ENCODE measurements at places on chromosomes 6 and 20.

DNA sequence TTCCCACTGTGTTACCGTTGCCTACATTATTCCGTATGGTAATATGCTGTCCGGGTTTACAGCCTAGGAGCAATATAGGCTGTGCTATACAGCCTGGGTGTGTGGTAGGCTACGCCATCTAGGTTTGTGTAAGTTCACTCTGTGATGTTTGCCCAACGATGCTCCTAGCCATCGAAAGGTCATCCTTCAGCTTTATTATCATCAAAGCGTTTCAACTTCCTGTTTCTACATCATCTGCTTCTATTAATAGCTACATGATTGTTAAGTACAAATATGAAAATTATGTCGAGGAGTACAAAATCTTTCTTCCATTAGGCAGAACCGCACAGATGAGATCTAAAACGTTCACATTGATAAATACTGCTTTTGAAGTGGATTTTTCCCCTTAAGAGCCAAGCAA lies 69.9 kb downstream of the PPP1R14C start:
- no peak for DNase-seq

DNA sequence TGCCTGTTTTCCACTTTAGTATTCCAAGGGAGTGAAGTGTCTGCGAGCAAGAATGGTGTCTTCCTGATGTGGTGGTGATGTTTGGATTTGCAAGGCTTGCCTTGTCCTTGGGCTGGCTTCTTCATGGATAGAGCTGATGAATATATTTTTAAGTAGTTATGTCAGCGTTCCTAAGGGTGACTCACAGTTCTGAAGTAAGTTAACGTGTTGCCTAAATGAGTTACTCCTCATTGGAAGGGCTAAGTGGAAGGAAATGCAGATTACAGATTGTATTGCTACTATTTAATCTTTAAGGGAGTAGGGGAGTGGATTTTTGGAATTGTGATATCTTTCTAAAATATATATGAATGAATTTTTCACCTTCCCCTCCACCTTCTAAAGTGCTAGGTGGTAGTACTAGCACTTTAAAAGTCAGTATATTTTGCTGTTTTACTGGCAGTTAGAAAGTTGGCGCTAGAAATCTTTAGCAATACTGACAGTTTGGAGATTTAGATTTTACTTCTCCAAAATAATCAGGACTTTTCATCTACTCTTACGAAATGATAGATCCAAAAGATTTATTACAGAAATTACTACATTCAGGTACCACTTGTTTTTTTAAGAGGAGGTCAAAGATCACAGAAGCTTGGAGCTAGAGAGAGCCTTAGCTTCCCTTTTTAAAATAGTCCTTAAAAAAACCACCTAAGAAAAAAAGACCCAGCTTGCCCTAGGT lies 197.4 kb downstream of the JARID2 start:
- no peak for DNase-seq

- DNase-seq = no peak
These were observed 88.5 kb downstream of the POPDC3 start for GRCh38 chr6:105091140-105091829.

DNA sequence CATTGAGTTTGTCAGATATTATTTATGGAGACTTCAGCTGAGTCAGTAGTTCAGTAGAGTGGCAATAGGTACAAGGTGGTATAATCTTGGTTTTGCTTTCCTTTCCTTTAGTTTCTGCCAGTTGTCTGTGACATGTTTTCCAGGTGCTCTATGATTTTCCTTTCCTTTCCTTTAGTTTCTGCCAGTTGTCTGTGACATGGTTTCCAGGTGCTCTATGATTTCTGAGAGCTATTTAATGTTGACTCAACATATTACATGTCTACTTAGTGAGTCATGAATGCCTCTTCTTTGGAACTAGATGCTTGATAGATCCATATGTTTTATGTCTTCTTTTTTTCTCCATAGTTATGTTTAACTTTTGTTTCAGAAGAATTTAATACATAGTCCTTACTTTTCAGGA lies 186.4 kb upstream of the DEFB112 start:
- no peak for DNase-seq

DNA sequence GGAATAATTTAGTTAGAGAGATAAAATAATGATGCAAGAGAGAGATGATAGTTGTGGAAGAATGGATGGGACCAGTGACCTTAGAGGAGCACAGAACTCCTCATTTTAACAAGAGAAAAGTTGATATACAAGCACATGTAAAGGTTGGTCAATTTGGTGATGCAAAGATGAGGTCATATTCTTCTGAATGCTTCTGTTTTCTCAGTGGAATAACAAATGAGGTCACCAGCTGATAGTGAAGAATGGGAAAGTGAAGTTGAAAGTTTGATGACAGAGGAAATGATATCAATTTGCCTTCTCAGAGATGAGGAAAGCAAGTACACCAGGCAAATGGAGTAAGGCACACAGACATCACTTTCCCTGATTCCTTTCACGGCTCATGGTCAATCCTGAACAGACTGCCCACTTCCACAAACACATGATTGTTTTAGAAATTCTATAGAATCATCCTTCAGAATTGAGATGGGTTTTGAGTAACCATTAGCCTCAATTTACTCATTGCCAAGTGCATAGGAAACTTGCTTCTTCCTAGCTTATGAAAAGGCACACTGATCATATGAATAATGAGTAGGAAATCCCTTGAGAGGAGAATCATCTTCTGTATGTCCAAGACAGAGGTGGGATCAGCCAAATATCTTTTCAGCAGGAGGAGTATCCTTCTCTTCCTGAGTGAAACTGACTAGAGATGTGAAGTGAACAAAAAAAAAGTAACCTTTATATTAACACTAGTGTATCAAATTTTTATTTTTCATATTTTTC lies 82.4 kb upstream of the TCF21 start:
- no peak for DNase-seq

GRCh38 chr20:51560550-51561307 lies 18.2 kb upstream of the NFATC2 start:
- no peak for DNase-seq

DNA sequence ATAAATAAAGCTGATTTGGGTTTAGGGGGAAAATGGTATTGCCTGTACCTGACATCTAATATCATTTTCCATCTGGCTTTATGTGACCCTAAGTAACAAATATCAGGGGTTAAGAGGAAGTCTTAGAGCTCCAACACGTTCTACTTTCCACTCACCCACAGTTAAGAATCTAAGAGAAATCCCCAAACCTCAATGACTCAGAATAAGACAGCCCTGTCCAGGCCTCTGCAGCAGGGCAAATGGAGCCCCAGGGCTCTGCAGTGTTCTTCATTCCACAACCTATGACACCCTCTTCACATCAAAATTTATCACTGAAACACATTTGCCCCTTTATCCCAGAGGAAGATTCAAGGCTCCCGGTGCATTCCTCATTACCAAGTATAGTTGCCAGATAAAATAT lies 20.3 kb upstream of the TENT5A start:
- no peak for DNase-seq

DNA sequence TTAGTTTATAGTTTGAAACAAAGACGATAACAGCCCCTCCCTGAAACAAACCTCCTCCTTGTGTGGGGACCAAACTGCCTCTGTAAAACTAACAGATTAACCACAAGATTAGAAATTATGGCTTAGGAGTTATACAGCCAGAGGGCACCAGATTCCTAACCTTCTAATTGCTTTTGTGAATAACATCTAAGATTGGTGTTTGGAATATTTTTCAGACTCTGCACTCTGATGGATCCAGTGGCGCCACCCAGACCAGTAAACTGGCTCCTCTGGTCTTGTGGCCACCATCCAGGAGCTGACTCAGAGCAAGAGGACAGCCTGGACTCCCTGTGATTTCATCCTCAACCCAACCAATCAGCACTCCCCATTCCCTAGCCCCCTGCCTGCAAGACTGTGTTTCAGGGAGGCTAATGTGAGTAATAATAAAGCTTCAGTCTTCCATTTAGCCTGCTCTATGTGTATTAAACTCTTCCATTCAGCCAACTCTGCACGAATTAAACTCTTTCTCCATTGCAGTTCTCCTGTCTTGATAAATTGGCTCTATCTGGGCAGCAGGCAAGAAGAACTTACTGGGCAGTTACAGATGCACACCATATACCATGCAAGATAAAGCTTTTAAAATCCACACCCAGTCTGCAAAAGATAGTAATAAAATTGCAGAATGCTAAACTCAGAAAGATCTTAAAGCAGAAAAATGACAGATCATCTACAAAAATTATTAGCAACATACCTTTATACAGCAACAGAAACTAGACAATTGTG lies 58.5 kb upstream of the SLC22A16 start:
- DNase-seq = no peak

GRCh38 chr6:85579581-85579980 lies 14.1 kb downstream of the SNX14 start:
- DNase-seq = no peak

- DNase-seq = no peak
These were observed 529.6 kb upstream of the RNF217 start for GRCh38 chr6:124432620-124433019.

DNA sequence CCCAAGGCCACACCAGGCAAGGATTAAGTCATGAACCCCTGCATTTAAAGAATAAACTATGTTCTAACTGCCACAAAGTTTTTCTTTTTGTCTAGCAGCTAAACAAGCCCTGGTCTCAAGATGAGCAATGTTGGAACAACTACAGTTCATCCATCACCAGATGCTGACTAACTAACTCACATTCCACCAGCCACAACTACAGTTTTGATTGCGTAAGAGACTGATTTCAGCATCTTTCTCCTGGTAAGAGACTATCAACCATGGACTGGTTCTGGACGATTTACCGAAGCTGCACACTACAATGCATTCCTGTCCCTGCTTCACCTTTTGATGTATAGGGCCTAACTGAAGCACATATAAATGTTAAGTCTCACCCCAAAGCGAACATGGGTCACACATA lies 43.0 kb downstream of the F13A1 start:
- DNase-seq = no peak

GRCh38 chr6:13924949-13925881 lies at the start of gene RNF182:
TSS of gene RNF182 (plus strand) at chr6:13924952. CDS start at chr6:13977120, 52,168 bp downstream.
- no peak for DNase-seq

DNA sequence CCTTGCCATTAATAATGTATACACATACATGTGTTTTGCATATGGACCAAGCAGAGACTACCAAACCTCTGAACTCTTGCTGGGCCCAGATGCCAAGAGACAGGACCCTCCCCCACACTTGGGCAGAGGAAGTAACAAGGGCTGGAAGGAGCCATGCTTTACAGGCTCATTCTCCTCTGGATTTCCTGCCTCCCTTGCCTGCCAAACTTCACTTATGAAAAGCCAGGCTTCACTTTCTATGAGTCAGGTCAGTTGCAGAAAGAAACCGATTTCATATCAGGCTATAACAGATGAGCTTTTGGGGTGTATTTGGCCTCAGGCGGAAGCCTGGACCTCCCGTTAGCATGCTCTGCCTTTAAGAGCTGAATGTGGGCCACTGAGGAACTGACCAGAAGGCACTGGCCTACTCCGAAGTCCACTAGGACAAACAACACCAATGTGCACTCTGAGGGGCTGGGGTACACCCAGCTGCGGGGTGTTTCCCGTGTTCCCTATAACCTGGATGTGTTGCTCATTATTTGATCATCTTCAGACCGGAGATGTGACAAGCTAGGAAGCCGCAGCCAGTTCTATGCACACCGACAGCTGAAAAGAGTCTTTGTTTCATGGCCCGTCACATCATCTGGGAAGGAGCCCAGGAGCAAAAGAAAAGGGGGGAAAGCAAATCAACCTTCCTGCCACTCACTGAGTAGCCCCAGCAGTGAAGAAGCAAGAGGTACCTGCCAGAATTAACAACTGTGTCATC lies 28.5 kb downstream of the HAO1 start:
- DNase-seq = no peak

DNA sequence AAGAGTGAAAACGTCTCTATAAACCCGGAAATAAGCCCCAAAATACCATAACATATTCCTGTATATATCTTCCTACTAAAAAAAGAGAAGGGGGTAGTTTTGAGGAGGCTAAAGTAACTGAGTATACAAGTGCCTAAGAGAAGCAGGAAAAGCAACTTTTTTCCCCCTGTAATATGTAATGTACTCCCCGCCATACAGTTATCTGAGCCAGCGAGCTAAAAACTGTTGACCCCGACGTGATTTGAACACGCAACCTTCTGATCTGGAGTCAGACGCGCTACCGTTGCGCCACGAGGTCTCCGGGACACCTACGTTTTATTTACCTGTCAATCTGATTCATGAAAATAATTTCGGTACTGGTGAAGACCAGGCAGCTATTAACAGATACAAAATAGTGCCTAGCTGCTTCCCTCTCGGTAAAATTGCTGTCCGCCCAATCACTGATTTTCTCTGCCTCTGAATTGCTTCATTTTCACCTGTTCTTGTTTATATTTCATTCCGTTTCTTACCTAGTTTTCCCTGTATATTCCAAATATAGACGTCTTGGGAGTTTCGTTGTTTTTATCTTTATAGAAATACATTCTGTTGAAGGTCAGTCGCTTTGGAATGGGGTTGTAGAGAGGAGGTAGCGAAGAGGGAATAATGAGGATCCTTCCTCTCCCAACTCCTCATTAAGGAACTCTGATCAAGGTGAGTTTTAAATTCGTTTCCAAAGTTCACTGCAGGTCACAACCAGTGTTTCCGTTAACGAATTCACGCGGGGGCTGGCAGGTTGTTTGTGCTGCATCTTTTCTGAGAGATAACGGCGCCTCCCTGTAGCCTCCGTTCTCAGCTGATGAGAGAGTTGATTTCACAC lies 33.6 kb upstream of the BTN3A2 start:
- no peak for DNase-seq

DNA sequence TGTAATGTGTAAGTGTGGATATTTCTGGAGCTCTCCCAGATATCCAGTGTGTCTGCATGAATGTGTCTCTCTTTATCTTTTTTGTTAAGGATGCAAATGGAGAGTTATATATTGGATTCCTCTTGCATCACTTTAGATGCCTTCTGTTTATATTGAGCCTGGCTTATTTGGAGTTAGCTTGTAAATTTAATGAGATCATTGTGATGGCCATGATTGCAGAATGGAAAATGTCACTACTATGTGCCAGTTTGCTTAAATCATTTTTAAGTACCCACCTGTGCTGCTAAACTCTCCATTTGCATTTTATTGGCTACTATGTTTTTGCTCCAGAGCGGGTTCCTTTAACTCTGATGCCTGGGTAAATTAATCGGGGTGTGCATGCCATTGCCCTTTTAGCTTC lies 334.8 kb downstream of the UTRN start:
- no peak for DNase-seq

GRCh38 chr6:17584241-17584803 lies 15.8 kb upstream of the FAM8A1 start:
- peak; percentile 30 for DNase-seq

DNA sequence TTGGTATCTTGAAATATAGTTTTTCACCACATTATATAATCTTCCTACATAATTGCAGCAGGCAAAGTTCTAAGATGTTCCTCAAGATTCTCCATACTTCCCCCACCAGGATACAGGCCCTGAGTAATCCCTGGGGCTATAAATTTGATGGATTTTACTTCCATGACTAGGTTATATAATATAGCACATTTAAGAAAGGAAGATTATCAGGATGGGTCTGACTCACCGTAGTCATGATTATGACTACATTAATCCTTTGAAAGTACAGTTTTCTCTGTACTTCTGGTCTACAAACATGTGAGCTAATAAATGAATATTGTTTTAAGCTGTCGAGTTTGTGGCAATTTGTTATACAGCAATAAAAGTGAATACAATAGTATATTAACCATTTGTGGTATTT lies 122.5 kb downstream of the MACROD2 start:
- no peak for DNase-seq

Measured in NCI-H1092 (cell line).